ENCODE measurements at places on chromosomes 13 and 19. TPM values are rescaled to one million over a fixed set of nuclear protein-coding genes. Genes with fewer than 3 reads are reported as not detected.

GRCh38 chr13:64471916-64472315 is 2758.2 kb downstream of the PCDH9 start:
- no peak for DNase-seq

GRCh38 chr13:70051531-70051930 is 56.1 kb upstream of the ATXN8OS start:
- no peak for DNase-seq

GRCh38 chr19:30385174-30385573 is 13.0 kb downstream of the ZNF536 start:
- DNase-seq, result no peak

GRCh38 chr19:11019824-11020223 is 59.0 kb downstream of the SMARCA4 start:
- DNase-seq, result no peak

GRCh38 chr19:3135961-3136683 is at the start of gene GNA15:
Gene GNA15 (plus strand): TSS chr19:3136033. CDS start chr19:3136451, 418 bp downstream.
- no peak for DNase-seq

Gene KLF1
- total RNA-seq, result not detected

- DNase-seq, result no peak
Measured at GRCh38 chr13:73421310-73421912, 362.6 kb downstream of the KLF5 start.

Gene INSR
- 73.5 TPM for total RNA-seq

GRCh38 chr19:18995804-18996241 is 37.5 kb downstream of the SUGP2 start:
- peak; percentile 84 for DNase-seq

Gene DCLK1
- 19.3 TPM for total RNA-seq

Gene VWA8
- 40.1 TPM for total RNA-seq

DNA sequence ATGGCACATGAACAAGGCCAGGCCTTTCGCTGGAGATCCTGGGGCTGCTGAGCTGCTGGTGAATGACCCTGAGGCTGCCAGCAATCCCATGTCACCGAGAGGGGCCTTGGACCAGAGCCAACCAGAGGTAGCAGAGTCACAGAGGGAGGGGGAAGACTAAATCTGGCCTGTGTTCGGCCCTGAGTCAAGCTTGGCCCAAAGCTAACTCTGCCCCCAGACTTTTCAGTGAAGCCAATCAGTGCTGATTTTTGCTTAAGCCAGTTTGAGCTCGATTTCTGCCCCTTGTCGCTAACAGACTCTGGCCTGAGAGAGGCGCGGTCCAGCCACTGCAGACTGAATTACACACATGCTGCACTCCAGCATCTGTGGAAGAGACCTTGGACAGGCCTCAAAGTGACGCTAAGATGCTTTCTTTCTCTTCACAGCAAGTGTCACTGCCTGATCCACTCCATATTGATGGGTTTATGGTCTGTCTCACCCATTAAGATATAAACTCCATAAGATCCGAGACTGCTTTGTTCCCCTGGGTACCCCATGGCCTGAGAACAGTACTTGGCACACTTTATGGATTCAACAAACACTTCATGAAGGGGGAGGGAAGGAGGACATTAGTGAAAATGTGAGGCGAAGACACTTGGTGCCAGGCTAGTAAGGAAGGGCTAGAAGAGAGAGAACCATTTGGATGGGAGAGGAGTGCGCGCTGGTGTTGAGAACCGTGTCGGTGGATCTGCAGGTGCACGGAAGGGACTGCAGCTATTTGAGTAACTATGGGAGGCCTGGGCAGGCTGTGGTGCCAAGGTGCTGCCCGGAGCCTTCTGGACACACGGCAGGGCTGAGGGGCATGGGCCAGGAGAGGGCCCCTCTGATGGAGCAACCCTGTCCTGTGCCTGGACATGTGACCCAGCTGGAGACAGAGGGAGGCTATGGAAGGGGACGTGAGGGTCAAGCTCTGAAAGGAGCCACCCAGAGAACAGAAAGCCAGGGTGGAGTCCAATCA is 17.6 kb downstream of the RANBP3 start:
- no peak for DNase-seq

DNA sequence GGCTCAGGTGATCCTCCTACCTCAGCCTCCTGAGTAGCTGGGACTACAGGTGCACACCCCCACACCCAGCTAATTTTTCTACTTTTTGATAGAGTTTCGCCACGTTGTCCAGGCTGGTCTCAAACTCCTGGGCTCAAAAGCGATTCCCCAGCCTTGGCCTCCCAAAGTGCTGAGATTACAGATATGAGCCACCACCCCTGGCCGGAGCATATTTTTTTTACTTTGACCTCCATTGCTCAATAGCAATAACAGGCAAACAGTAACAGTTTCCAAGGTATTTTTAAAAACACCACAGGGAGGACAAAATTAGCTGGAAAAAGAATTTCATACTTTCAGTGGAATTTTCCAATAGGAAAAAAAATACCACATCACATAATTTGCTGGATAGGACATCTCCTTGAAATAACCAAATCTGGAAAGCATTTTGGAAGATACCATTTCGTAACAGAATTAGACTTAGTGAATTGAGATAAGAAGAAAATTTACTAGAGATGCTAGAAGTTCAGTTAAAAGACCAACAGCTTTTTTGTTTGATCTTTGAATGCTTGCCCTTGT is 5.2 kb downstream of the DUXA start:
- no peak for DNase-seq

Gene ETHE1
- 15.2 TPM for total RNA-seq

- no peak for DNase-seq
Measured at GRCh38 chr19:2927032-2927430, 17.7 kb downstream of the ZNF77 start.

- DNase-seq, result no peak
Measured at GRCh38 chr19:55305491-55305890, 19.6 kb downstream of the TMEM150B start.

DNA sequence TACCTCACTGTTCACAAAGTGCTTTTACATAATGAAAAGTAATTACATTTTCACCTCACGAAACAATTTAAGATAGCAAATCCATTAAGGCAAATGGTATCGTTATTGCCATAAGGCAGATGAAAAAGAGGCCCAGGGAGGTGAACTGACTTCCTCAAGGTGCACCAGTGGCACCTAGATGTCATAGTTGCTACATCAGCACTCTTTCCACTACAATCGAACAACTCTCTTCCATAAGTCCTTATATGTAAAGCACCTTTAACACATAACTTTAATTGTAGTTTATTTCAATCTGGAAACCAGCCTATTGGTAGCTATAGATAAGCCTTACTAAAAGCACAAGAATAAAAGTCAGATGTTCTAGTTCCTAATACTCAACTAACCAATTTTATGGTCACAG is 35.1 kb downstream of the XPO4 start:
- DNase-seq, result no peak

- DNase-seq, result no peak
Measured at GRCh38 chr19:14795078-14795721, 16.8 kb upstream of the ADGRE2 start.

GRCh38 chr19:48560095-48560530 is 8.1 kb downstream of the SULT2B1 start:
- peak; percentile 28 for DNase-seq

- DNase-seq, result no peak
Measured at GRCh38 chr19:55256562-55257460, 2.0 kb downstream of the PPP6R1 start.

Gene CLPTM1
- 90.1 TPM for total RNA-seq

Gene KASH5
- total RNA-seq, result not detected

Gene TLE6
- 1.1 TPM for total RNA-seq

Gene ZNF296
- 0.19 TPM for total RNA-seq

Gene VN1R4
- not detected for total RNA-seq

- DNase-seq, result no peak
Measured at GRCh38 chr19:1411255-1412191, 4.1 kb downstream of the DAZAP1 start.

Gene ZNF723
- total RNA-seq, result not detected

DNA sequence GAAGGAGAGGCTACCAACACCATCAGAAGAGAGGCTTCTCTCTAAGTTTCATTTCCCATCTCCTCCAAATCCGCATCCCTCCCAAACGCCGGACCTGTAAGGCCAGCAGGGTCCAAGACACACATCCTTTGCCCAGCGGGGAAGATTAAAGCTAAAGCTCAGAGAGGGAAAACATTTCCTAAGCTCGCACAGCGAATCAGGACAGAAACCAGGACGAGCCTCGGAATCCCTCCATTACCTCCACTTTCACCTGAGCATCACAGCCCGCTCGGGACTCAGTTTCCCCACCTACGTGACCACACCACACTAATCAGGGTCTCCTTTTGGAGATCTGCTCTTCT is 711 bp upstream of the FOSB start:
- no peak for DNase-seq

- DNase-seq, result no peak
Measured at GRCh38 chr13:102907016-102907756, 61.4 kb downstream of the ERCC5 start.

GRCh38 chr13:110677731-110678545 is 28.0 kb downstream of the CARS2 start:
- no peak for DNase-seq

Gene OR10H1
- total RNA-seq, result not detected

Gene CEACAM7
- not detected for total RNA-seq

- DNase-seq, result no peak
Measured at GRCh38 chr19:31318790-31319425, 30.3 kb downstream of the TSHZ3 start.

DNA sequence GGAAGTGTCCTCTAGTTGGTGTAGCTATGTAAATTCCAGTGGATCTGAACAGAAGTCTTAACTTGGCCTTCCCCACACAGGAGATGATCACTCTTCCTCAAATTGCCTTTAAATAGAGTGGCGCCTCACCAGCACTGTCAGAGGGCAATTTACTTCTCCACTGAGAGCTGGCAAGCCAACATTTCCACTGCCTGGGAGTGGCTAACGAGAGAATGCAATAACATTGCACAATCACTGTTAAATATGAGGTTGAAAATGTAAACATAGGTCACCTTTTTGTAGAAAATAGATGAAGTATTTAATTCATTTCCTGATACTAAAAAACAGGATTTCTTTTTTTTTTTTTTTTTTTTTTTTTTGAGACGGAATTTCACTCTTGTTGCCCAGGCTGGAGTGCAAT is 55.4 kb upstream of the UBL3 start:
- no peak for DNase-seq

DNA sequence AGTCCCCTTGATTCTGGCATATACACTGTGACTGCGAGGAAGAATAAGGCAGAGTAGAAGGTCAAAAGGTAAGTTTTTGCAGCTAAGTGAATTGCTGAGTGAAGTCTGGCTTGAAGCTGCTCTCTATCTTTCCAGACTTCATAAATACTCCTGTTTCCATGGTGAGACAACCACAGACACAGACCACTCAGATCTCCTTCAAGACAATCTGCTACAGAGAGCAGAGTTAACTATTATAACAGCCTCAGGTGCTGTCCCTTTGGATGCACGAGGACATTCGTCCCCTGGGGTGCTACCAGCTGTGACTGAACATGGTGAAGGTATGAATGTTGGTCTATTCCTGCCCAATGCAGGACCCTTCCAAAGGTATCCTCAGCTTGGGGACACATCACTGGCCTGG is 104.0 kb downstream of the MYCBP2 start:
- DNase-seq, result no peak

DNA sequence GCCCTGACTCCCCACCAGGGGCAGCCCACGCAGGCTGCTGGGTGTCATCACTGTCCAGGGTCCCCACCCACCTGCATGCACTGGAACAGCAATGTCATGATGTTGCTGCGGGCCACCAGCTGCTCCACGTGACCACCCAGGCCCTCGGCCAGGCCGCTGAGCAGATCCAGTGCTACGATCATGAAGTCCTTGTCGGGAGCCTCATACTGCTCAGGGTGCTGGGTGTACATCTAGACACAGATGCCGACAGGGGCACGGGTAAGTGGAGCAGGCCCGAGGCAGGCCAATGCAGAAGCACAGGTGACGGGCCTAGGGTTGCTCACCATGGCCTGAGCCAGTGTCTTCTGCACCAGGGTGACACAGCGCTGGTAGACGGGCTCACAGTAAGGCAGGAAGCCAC is 8.7 kb upstream of the FBXW9 start:
- DNase-seq, result no peak

Gene CEACAM4
- 0.32 TPM for total RNA-seq

Gene COMP
- total RNA-seq, result not detected

Gene KLF5
- 0.84 TPM for total RNA-seq

Gene DIAPH3
- 0.46 TPM for total RNA-seq

Gene ZNF492
- total RNA-seq, result 0.16 TPM

DNA sequence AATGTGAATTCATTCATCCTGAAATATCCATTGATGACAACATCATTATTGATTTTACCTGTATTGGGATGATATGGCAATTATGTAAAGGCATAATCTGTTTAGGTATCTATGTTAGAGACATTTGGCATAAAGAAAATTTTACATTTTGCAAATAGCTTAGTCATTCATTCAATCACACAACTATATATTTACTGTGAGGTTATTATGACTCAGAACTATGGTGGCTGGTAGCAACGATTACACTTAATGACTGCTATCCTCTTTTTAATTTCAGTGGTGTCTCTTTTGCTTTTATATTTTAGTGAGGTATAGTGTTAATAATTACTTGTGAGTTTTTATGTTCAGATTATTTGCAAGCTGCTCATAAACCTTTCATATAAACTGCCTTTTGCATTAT is 955.9 kb downstream of the SLITRK6 start:
- DNase-seq, result no peak

- DNase-seq, result no peak
Measured at GRCh38 chr19:14632286-14632685, 42.4 kb downstream of the ADGRE3 start.

GRCh38 chr19:1945899-1946298 is 4.9 kb downstream of the CSNK1G2 start:
- DNase-seq, result no peak
